ENCODE measurements at places on chromosomes 1 and 21.

GRCh38 chr1:230429067-230429735 is 3.1 kb upstream of the PGBD5 start:
- DNase-seq = no peak

GRCh38 chr21:41817228-41817627 is 50.4 kb upstream of the RIPK4 start:
- peak; percentile 24 for DNase-seq

DNA sequence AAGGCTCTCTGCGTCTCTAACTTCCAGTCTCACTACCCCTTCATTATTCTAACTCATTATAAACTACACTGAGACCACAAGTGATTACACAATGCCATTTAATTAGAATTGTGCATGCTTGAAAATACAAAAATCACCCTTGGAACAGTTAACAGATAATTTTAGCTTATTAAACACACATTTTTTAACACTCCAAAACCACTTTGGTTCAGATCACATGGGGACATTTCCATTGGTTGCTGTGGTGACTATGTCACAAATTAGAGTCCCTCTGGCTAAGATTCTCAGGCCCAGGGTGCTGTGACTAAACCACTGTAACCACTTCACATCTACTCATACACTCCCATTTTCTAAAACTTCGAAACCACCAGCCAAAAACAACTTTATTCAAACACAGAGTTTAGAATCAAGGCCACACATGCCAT is 43.0 kb downstream of the JAK1 start:
- DNase-seq = no peak

GRCh38 chr1:8170059-8170835 is 144.1 kb upstream of the ERRFI1 start:
- DNase-seq = no peak

DNA sequence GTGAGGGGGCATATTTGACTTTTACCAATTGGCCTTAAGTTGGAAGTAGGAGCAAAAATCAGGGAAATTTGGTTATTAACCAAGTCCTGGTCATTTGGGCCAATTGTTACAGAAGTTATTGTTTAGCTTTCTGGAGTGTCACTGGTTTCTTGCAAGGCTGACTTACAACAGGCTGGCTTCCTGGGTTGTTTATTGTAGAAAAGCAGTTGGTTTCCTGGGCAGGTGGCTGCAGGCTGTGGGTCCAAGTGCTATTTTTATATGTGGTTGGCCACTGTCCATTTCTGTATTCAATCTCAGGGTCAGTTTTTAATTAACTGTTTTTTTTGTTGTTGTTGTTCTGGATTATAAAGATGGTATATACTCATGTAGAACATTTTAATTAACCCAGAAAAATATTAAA is 174.1 kb downstream of the KCNJ6 start:
- DNase-seq = no peak

- no peak for DNase-seq
Observed at GRCh38 chr1:78136680-78137079, 90.9 kb downstream of the GIPC2 start.

- no peak for DNase-seq
Observed at GRCh38 chr1:232548691-232549090, 81.2 kb downstream of the SIPA1L2 start.

GRCh38 chr1:189206617-189207016 is 1271.0 kb downstream of the BRINP3 start:
- DNase-seq = no peak

- DNase-seq = no peak
Observed at GRCh38 chr1:30038134-30039025, 685.0 kb downstream of the MATN1 start.

- DNase-seq = no peak
Observed at GRCh38 chr1:186849826-186850225, 21.1 kb downstream of the PLA2G4A start.

GRCh38 chr1:18903291-18903756 is 969 bp upstream of the ALDH4A1 start:
- no peak for DNase-seq

- peak; percentile 89 for DNase-seq
Observed at GRCh38 chr21:15848634-15849560, 119.1 kb downstream of the USP25 start.

GRCh38 chr1:66335859-66336640 is 197.9 kb upstream of the SGIP1 start:
- peak; percentile 89 for DNase-seq

- no peak for DNase-seq
Observed at GRCh38 chr1:3978990-3979325, 78.9 kb upstream of the C1orf174 start.

GRCh38 chr1:180966312-180966711 is 53.6 kb downstream of the KIAA1614 start:
- no peak for DNase-seq

GRCh38 chr1:207388721-207389120 is 65.4 kb upstream of the CR2 start:
- no peak for DNase-seq

DNA sequence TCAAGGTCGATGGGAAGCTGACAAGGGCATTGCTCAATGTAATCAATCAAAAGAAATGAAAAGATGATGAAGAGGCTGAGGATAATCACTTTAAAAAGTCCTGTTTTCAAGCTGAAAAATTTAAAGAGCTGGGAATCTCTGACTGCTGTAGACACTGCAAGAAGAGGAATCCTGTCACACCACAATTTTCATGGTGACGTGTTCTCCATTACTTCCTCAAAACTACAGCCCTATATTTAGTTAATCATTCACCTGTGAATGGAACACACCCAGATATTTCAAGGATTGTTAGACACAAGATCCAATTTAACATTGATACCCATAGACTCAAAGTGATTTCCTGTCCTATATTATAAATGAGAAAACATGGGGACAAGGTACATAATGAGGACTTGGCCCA is 1048.3 kb downstream of the AMY1C start:
- DNase-seq = no peak

GRCh38 chr1:194598098-194598497 is 1411.7 kb upstream of the B3GALT2 start:
- no peak for DNase-seq

GRCh38 chr1:94299627-94300553 is 62.5 kb upstream of the ARHGAP29 start:
- DNase-seq = peak; percentile 68

- no peak for DNase-seq
Observed at GRCh38 chr1:198841477-198841876, 202.6 kb downstream of the PTPRC start.

DNA sequence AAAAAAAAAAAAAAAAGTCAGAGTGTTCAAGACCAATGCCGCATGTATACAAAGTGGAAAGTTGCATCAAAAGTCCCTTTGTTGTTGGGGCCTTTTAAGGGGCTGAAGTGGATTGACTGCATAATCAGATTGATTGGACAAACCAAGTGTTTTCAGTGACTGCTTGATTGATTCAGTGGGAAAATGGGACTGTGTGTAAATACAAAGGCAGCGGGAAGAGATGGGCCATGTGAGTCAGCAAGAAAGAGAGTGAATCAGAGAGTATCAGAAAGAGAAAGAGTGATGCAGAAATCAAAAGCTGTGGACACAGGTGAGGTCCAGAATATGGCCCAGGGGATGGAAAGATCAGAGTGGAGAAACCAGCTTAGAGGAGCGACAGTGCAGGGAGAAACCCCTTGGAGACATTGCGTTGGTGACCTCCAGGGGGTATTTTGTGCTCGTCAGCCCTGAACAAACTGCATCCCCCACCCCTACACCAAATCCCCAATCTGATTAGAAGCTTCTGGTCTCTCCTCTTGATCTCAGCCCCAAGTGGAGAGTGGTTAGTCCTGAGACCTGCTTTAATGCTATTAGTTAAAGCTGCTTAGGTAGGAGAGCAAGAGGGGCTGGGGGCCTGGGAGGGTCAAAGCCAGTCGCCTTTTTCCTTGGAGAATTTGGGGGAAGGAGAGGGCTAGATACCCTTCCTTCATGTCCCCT is 5.1 kb upstream of the ETV3L start:
- no peak for DNase-seq

DNA sequence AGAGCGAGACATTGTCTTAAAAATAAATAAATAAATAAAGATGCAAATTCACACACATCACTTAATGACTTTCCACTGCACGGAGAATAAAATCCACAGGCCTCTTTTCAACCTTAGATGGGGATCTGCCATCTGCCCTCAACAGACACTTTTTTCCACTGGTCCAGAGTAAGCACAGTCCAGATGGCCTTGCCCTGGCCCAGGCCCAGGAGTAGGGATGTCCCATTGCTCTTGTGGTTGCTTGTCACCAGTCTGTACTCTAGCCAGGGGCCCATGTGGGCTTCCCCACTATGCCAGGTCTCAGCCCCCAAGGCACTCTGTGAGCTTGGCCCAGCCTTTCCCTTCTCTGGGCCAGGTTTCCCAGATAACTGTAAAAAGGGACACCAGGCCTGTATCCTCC is 17.4 kb downstream of the PLOD1 start:
- no peak for DNase-seq

DNA sequence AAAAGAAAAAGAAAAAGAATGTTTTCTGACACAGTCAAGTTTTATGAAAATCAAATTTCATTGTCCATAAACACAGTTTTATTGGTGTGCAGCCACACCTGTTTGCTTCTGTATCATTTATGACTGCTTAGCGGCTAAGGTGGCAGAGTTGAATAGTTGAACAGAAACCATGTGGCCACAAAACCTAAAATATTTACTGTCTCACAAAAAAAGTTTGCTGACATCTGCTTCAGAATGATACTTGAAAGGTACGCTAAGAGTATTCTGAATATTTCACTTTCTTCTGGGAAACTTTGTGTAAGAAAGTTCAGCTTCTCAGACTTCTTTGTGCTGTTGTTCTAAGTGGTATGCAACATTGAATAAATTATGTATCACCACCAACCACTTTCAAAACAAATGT is 6.2 kb downstream of the KCNK1 start:
- no peak for DNase-seq

GRCh38 chr1:28437264-28437923 is 67.9 kb downstream of the PHACTR4 start:
- no peak for DNase-seq

GRCh38 chr1:18232052-18232451 is 124.5 kb downstream of the IGSF21 start:
- DNase-seq = no peak
